Muscle of leg (tissue), 16 donors: ENCODE measurements at places on chromosomes 7 and 10. TPM values are rescaled to one million over a fixed set of nuclear protein-coding genes. Genes with fewer than 3 reads are reported as not detected.

WEE2 gene
- not detected for polyA plus RNA-seq

ACHE gene
- polyA plus RNA-seq: 62.9 TPM

DPCD gene
- 18.6 TPM for polyA plus RNA-seq

CUBN gene
- polyA plus RNA-seq: 1.4 TPM

LEP gene
- 0.05 TPM for polyA plus RNA-seq

UPK3B gene
- polyA plus RNA-seq: 0.65 TPM

NKX1-2 gene
- polyA plus RNA-seq: not detected

TMEM273 gene
- polyA plus RNA-seq: 4.6 TPM

SPDYE8 gene
- polyA plus RNA-seq: 0.26 TPM

EFCAB10 gene
- 0.88 TPM for polyA plus RNA-seq

AKR1C4 gene
- not detected for polyA plus RNA-seq

WIPF3 gene
- 15.0 TPM for polyA plus RNA-seq

DKK1 gene
- 0.28 TPM for polyA plus RNA-seq

PDGFA gene
- 51.6 TPM for polyA plus RNA-seq

COL28A1 gene
- polyA plus RNA-seq: 0.72 TPM

GAD2 gene
- polyA plus RNA-seq: 0.07 TPM

GIMAP1 gene
- polyA plus RNA-seq: 3.0 TPM

BTBD16 gene
- 0.40 TPM for polyA plus RNA-seq

SEMA3E gene
- polyA plus RNA-seq: 5.3 TPM

AMPH gene
- polyA plus RNA-seq: 6.7 TPM

PLAC9 gene
- 81.7 TPM for polyA plus RNA-seq

SH2B2 gene
- 9.0 TPM for polyA plus RNA-seq

CHRM2 gene
- polyA plus RNA-seq: 0.81 TPM

GTF2IRD1 gene
- polyA plus RNA-seq: 36.6 TPM

SPDYE5 gene
- polyA plus RNA-seq: 0.59 TPM

ARMC3 gene
- polyA plus RNA-seq: 0.56 TPM

MYO1G gene
- polyA plus RNA-seq: 0.65 TPM

CAMK2B gene
- 10.1 TPM for polyA plus RNA-seq

NPTX2 gene
- polyA plus RNA-seq: 9.5 TPM

PNLIPRP3 gene
- polyA plus RNA-seq: 0.05 TPM

BICC1 gene
- polyA plus RNA-seq: 26.9 TPM

PDE6C gene
- polyA plus RNA-seq: 1.0 TPM
